ENCODE measurements at places on chromosomes 2 and 18.

DNA sequence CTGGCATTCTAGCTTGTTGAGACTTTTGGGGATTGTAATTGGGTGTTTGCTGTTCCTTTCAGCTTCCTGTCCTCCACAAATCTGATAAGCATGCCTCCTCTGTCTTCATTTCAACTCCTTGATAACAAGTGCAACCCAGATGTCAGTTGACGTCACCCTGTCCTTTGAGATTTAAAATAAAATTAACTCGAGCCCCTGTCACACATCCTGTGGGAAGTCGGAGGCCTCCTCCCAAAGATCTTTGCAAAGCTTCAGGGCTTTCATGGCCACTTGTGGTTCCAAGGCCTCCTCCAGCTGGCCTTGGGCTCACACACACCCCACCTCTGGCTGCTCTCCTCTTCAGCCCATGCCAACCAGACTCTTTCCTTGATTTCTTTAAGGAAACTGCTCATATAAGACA, 69.9 kb upstream of the ITGA6 start:
- no peak for DNase-seq

DNA sequence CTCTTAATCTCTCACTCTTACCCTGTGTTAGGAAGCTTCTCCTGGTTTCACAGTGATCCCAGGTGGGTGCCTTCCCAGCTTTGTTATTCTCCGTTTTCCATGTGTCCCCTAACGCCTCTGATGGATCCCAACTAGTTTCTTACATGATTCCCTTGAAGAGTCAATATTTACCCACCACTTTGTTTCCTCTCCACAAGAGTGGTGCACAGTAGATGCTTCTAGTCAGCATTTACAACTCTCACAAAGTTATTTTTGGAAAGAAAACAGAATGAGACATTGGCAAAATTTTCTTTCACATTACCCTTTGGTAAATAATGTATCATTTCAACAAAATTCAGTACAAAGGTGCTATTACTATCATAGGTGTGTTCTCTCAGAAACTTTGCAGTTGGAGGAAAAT, 1611.1 kb upstream of the ZEB2 start:
- DNase-seq: no peak

DNA sequence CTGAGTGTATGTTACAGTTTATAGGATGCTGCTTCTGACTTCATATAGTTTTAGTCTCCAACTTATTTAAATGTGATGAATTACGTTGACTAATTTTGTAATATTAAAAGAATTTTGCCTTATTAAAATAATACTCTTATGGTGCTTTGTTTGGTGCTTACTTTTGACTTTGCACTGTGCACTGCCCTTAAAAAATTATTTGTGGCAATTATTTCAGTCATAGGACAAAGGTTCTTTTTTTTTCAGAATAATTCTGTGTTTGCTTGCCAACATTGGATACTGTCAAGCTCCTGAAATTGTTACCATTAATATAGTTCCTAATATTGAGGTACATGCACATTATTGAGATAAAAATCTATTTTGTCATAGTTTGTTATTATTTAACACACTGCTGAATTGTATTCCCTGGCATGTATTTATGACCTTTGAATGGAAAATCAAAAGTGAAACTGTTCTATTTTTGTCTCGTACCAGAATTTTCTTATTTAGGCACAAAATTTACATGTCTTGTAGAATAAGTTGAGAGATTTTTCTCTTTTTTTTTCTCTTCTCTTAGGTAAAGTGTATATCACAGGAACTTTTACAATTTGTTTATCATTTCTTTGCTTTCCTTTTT, 572.8 kb upstream of the KLHL29 start:
- DNase-seq: no peak

DNA sequence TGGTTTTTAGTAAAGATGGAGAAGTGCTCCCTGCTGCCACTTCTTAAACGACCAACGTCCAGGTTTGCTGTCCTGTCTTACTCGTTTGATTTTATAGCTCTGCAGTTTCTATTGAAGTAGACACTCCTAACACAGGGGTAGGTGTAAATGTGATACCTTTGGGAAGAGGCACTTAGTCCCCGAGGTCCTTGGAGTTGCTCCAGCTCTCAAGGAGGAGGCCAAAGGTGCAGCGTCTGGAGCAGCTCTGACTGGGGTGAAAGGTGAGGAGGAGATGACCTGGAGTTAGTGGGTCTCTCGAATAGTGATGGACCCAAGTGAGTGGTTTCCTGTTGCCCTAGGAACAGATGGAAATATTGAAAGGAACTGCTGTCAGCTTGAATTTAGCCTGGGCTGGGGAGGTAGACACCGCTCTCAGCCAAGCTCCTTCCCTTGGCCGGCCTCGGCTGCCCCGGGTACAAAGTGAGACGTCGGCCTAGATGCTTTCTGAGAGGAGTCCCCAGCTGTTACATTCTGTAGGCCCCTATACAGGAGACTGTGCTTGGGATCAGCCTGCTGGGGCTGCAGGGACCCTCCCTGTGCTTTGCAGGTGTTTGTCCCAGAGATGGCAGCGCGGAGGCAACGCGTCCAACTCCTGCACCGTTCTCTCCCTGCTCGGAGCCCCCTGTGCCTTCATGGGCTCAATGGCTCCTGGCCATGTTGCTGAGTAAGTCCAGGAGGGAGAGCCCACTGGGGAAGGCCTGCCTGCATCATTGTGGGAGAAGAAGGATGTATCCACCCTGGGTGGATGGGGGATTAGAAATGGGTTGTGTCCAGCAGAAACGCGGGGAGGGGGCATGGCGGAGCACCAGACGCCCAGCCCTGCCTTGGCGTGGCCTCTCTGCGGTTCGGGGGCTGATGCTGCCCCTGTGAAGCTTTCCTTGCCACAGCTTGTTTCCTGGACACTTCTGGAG, 5.4 kb downstream of the KHK start:
- DNase-seq: no peak

DNA sequence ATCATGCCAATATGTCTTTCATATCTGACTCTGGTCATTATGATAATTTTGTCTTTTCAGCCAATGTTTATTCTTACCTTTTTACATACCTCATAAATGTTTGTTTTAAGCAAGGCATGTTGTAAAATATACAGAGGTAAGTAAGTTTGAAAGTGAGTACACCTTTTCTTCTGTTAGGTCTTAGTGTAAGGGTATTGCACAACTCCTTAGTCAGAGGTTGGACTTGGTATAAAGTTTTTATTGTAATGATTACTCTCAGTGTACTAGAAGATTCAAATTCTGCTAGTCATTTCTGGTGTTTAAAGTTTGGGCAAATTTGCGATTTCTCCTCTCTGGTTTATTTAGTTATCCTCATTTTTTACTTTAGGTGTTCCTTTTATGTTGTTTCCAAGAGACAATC, 564.3 kb upstream of the FSIP2 start:
- DNase-seq: no peak

DNA sequence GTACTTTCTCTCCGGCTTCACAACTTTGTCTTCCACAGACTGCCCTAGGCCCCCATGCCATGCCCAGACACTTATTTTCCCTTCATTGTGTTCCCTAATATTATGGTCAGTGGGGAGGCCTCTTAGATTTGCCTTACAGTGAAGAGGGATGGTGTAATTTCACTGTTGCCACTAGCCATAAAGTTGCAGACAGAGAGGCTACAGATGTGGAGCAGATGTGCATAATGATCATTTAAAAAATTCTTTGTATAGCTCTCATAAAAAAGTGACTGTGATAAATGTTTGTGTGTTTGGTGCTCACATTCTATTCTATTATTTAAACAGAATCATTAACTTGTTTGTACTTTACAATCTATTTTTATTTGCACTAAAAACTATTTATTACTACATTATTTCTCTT, 67.5 kb upstream of the FN1 start:
- DNase-seq: no peak

DNA sequence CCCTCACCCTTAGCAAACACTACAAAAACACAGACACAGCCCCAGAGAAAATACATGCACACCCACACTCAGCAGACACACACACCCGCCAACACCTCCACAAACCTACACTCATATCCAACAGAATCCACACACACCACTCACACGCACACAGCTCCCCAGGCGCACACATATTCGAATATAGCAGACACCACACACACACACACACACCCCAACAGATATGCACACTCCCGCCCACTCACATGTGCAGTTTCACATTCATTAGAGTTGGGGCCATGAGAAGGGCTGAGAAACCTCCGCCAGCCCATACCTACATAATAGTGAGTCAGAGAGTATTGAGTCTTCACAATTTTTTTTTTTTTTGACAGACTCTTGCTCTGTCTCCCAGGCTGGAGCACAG, 29.4 kb upstream of the NOTO start:
- DNase-seq: no peak

DNA sequence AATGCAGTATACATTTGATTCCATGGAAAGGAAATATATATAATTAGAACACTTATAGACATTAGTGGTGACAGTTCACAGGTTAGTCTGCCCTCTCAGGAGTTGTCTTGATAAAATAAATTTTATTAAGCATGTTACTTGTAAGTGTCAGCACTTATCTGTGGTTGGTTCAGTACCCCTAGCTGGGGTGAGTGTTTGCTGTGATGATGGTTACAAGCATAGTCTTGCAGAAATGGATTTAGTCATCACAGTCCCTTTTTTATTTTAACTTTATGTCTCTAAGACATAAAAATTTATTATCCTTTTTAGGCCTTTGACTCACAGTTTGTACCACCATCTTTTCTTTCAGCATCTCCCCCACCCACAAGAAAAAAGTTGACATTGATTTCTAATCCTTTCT, 52.1 kb downstream of the NCK2 start:
- DNase-seq: no peak

- no peak for DNase-seq
These were observed 118.8 kb downstream of the SETBP1 start for GRCh38 chr18:44799382-44799906.

DNA sequence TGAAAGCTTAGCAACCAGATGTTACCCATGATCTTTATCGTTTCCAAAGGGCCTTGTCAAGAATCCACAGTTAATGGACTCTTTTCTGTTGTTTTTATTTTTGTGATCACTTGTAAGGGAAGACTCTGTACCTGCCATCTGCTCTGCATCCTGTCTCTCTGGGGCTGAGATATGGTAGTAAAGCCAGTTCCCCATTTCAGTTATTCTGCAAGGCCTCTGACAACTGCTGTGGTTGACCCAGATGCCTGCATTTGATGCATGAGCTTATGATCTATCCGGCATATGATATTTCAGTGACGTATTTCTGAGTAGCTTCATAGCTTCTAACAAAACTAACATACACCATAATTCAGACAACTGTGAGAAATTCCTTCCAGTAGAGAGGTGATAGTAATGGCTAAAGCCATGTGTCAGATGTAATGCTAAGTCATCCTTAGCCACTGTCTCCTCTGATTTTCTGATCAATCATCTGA, 105.1 kb downstream of the TPO start:
- DNase-seq: no peak

- DNase-seq: no peak
These were observed 742.6 kb upstream of the HS6ST1 start for GRCh38 chr2:129061069-129061768.

GRCh38 chr18:23398401-23398800, 54.7 kb upstream of the RIOK3 start:
- no peak for DNase-seq

- DNase-seq: peak; percentile 76
These were observed 16.1 kb downstream of the WNT10A start for GRCh38 chr2:218896501-218897393.

DNA sequence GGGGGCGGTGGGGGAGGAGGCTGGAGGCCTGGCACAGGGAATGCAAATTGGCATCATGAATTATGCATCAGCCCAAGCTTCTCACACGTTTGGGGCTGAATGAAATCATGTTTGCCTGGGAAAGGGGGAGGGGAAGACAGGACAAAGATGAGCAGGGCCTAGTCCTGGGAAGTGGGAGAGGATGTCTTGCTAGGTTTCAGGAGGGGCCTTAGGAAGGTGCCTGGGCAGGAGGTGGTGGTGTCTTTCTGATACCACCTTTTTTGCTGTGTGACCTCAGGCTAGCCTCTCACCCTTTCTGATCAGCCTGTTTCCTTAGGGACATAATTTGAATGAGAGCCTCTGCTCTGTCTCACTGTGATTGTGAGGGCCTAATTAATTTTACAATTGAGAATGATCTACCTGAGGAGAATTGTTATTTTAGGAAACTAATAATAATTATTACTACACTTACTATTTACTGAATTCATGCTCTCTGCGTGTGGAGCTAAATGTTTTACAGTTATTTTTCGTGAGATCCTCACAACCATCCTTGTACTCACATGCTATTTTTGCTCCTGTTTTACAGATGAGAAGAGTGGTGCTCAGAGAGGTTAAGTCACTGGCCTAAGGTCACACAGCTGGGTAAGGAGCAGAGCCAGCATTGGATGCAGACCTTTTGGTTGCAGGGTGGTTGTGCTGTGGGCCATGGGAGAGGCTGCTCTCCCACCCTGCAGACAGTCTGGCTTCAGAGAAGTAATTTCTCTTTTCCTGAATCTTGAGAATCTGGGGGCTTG, 39.6 kb downstream of the INHBB start:
- no peak for DNase-seq

DNA sequence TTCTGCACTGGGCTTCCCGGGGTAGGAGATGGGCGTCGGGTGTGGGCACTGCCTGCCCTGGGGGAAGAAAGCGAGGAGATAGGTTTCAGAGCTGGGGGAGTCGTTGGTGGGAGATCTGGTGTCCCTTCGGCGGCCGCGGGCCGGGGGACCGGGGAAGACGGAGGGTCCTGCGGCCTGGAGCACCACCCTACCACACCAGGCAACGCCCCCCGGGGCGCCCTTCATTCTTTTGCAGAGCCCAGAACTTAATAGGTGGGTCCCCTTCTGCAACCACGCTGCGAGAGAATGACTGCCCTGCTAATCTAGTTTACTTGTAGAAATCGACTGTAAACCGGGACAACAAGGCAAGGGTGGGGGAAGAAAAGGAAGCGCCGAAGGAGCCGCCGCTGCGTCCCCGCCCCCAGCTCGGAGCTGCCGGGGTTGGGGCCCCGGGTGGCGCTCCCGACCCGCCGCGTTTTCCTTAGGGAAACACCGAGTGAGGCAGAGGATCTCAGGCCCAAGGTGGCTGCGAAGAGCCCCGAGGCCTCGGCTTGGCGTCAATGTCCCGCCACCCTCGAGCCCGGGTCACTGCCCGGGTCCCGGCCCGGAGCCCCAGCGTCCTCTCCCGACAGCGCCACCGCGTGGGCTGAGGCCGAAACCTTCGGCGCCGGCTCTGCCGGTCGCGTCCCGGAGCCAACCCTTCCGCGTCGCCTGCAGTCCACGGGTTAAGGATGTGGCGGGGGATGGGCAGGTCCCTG, 5.4 kb upstream of the SATB2 start:
- DNase-seq: peak; percentile 41

All from GM12891 (cell line).